ENCODE measurements at places on chromosomes 5 and 9.

DNA sequence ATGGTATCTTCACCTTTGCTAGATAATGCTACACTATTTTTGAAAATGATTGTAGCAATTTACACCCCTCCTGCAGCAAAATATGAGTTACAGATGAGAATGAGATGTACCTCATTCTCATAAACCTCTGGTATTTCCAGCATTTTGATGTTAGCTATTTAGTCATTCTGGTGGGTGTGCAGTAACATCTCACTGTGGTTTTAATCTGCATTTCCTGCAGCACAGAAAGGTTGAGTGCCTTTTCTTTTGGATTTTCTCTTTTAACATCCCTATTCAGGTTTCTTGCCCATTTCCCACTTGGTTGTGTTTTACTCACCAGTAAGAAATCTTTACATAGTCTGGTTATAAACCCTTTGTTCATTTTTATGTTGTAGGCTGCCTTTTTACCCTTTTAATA lies 206.2 kb downstream of the NR3C1 start:
- no peak for DNase-seq

GRCh38 chr5:139843991-139844390 lies 48.4 kb downstream of the PSD2 start:
- no peak for DNase-seq

DNA sequence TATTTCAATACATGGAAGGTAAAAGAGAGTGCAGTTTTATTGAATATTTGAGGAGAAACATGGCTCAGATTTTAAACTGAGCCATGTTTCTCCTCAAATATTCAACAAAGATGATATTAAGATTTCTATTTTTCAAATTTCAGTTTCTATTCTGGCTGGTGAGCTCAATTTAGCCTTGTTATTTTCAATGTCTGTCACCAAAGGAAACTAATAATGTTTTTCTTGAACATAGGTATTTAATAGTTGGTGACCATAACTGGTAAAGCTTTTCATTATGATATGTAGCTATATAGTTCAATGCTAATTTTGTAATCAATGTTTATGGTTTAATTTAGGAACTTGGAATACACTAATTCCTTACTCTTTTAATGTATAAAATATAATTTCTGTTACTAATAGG lies 177.4 kb downstream of the FER start:
- no peak for DNase-seq

DNA sequence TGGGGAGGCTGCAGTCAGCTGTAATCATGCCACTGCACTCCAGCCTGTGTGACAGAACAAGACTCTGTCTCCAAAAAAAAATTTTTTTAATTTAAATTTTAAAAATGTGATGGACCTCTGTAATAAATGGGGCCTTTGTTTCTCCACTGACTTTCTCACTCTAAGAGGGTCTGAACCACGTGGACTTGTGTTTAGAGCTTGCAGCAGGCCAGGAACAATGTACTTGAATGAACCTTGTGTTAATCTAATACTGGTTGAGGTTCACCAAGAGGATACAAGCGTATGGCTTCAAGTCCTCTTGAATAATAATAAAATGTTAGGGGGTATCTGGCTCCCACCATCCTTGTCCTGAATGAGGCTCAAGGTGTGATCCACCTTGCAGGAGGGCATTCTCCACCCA lies 14.4 kb upstream of the SLC2A8 start:
- DNase-seq = no peak

GRCh38 chr9:6997330-6997729 lies 239.6 kb downstream of the KDM4C start:
- no peak for DNase-seq

DNA sequence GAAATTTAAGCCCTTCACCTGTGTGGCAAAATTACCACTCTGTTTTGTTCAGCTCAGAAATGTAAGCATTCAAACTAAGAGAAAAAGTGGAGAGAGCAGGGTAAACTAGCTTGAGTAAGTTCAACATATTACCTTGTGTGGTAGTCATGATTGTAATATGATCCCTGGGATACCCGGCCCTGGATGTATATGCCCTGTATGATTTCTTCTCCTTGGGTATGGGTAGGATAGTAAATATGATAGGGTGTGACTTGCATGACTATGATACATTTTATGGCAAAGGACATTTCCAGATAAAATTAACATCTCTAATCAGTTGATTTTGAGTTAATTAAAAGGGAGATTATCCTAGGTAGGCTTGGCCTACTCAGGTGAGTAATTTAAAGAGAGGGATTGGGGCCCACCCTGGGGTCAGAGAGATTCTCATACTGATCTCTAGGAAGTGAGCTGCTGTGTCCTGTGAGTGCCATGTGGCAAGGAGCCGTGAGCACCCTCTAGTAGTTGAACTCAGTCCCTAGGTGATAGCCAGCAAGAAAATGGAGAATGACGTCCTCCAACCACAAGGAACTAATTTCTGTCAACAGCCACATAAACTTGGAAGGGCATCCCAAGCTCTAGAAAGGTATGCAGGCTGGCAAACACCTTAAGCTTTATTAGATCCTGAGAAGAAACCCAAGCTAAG lies 62.2 kb upstream of the ANXA1 start:
- no peak for DNase-seq

DNA sequence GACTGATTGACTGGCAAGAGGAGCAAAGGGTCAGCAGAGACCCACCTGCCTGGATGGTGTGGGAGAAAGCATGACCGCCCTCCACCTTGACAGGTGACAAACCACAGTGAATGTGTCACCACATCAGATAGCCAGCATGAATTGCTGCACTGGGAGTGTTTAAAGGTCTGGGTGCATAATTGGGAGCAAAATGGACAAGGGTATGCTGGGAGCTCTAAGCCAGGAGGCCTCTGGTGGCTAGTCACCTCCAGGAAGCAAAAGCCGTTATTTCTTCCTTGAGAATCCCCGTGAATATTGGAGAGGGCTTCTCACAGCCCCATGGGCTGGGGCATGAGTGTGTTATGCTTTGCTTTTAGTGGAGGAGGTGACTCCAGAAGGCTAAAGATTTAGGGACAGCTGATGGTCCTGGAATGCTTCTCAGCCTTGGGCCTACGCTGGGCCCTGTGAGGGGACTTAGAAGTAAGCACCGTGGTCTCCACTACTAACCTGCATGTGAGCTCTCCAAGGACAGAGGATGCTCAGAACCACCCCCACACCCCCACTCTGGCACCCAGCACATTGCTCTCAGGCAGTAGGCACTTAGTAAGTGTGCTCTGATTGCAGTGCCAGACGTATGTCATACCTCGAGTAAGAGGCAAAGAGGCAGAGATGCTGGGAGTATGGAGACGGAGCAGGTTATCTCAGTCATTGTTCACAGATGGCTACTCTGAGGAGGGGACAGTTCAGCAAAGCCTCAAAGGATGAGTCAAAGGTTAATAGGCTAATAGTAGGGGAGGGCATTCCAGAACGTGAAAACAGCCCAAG lies 9.1 kb upstream of the IRF1 start:
- no peak for DNase-seq

- no peak for DNase-seq
Measured at GRCh38 chr5:13629218-13629617, 315.3 kb downstream of the DNAH5 start.

DNA sequence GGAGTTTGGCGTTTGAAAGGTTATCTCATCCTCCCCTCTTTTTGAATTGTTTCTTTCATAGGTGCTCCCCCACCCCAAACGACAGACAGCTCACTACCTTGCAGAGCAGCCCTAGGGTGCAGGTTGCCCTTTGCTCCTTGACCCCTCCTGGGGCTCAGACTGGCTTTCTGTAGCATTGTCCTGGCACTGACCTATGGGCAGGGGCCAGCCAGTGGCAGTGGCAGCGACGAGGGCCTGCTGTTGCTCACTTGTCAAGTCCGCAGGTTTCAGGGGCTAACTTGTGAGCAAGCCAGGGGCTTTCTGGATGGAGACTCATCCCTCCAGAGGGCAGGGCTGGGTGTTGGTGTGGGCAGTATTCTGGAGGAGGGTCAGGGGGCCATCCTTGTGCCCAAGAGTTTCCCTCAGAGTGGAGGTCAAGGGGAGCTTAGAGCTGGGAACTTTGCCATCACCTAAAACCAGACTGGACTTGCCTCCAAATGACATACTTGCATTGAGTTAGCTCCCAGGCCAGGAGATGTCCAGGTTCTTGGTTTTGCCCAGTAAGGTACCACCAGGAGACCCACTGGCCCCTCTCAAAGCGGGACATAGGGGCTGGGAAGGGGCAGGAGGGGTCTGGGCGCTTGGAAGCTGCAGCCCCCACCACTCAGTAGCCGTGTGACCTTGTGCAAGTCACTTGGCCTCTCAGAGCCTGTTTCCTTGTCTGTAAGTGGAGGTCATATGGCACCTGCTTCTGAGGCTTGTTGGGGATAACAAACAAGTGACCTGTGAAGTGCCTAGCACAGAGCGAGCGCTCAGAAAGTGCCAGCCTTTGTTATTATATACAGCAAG lies 53.5 kb upstream of the CDKN2AIPNL start:
- DNase-seq = no peak

- no peak for DNase-seq
Measured at GRCh38 chr9:18229992-18230676, 243.8 kb upstream of the ADAMTSL1 start.

DNA sequence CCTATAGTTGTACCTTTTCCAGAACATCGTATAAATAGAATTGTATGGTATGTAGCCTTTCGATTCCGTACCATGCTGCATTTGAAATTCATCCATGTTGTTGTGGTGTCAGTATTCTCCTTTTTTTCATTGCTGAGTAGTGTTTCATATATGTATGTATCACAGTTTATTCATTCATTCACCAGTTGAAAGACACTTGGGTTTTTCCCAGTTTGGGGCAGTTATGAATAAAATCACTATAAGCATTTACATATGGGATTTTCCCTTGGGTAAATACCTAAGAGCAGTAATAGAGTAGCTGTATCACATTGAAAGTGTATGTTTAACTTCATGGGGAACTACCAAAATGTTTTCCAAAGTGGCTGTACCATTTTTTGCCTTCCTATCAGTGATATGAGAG lies 16.1 kb upstream of the FKTN start:
- DNase-seq = no peak

DNA sequence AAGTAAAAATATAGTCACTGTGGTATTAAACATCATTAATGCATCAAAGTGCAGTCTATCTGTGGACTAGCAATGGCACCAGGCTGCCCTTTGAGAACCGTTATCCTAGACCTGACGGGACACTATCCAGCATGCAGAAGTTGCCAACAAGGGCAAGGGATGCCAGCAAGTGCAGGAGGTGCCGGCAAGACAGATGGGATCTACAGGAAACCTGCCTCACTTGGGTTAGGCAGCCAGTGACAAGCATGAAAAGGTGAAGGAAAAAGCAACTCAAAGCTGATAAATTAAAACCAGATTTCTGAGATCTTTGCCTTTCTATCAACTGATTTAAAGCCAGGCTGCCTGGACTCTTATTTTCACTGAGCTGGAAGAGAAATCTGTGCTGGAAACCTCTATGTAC lies 315.2 kb upstream of the PDE4D start:
- DNase-seq = no peak

DNA sequence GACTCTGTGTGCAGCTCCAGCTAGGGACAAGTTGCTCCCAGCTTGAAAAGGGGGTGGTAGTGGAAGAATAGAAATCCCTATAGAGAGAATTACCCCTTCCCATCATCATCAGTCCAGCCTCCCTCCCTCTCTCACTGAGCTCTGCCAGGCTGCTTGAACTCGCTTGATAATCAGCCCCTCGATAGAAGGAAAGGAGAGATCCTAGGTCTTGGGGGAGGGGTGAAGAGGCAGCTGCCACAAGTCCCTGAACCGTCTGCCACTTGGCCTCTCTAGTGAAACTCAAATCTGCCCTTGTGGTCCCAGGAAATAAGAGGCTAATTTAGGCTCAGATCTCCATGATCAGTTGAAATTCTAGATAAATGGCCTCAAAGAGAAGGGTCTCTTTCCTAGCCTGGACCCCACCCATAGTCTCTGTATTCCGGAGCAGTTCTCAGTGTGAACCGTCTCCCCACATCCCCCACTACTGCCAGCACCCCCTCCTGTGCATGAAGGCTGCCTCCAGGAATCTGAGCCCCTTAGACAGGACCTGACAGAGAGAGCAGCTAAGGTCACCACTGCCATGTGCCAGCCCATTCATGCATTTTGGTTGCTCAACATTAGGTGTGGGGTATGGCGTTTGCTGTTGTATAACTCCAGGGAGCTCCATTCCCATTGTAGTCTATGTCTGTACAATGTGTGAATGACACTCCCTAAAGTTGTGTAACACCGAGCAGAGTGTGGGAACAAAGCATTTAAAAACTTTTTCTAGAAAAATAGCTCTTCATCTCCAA lies 5.5 kb downstream of the DNAJB5 start:
- no peak for DNase-seq

GRCh38 chr9:131679261-131680020 lies 60.4 kb downstream of the RAPGEF1 start:
- no peak for DNase-seq

- DNase-seq = no peak
Measured at GRCh38 chr9:128992995-128993394, 35.1 kb downstream of the SH3GLB2 start.

GRCh38 chr5:145887217-145887616 lies 14.4 kb upstream of the GRXCR2 start:
- DNase-seq = no peak

- DNase-seq = peak; percentile 80
Measured at GRCh38 chr5:54646356-54647101, 129.0 kb downstream of the SNX18 start.

GRCh38 chr5:76473661-76474060 lies 70.6 kb downstream of the IQGAP2 start:
- DNase-seq = peak; percentile 54

DNA sequence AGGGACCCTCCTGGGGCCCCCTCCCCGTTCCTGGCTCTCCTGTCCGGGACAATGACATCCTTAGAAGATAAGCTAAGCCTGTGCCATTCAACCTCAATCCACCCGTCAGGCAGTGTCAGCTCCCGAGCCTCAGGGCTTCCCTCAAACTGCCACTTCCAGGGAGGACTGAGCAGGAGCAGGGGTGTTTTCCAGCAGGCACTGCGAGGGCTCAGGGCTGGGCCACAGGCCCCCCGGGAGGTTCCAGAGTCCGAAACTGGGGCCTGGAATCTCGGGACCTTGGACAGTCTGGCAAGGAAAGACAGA lies 26.2 kb downstream of the LHX3 start:
- no peak for DNase-seq

- DNase-seq = peak; percentile 57
Measured at GRCh38 chr5:32443145-32443540, 1.4 kb downstream of the ZFR start.

DNA sequence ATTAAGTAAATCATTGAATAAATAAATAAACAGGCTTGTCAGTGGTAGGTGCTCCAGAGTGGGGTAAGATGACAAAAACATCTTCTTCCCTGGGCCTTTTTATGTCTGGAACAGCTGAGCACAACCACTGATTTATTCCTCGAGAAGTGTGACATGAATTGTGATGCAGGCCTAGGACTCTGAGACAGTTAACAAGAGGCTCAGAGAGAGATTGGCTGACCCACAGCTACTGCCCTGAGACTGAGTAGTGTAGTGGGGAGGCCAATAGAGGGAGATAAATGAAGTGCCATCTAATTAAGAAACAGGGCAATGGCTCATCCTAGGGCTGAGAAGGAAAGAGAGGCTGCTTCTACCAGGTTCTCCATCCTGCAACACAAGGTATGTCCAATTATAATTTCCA lies 369.3 kb upstream of the TRPC7 start:
- no peak for DNase-seq

DNA sequence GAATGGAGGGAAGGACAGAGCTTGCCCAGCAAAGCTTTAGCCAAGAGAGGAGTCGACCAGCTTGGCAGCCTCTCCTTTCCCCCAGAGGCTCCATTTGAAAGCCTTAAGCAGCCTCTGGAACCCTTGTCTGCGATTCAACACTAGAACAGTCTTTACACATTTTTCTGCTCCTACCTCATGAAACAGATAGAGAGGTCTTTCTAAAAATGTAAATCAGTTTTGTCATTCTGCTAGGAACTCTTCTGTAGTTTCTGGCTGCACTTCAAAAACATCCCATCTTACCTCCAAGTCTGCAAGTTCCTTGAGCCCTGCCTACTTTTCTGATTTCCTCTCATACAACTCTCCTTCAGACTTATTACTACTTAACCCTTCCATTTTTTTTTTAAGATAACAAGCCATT lies 70.1 kb downstream of the PDE4D start:
- DNase-seq = no peak

Measured in T-helper 2 cell treated with Interferon-gamma antibody and Interleukin-4, amounts not matched to agents 5 μg/mL and 100 μg/mL, for 36 hours (primary cell).